Right ventricle myocardium superior (tissue), 1 donor: ENCODE measurements at places on chromosomes 6 and 20. TPM values are rescaled to one million over a fixed set of nuclear protein-coding genes. Genes with fewer than 3 reads are reported as not detected.

GRCh38 chr20:13870170-13870748 lies 85.4 kb downstream of the NDUFAF5 start:
- DNase-seq: no peak

Gene NRSN1
- not detected for total RNA-seq

DNA sequence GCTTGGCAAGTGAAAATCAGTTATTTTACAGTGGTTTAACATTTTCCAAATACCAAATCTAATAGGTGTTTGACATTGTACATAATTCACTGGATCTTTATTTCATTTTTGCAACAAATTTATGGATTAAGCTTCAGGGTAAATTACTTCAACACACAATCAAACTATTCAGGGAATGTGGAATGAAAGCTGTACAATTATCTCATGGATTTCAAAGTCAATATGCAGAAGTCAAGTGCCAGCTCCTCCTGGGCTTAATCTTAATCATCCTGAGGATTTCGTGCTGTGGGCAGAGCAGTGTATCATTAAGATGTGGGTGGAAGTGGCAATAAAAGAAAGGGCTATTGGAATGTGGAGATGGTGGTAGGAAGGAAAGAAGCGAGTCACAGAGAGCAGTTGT lies 548.8 kb downstream of the COL12A1 start:
- DNase-seq: no peak

DNA sequence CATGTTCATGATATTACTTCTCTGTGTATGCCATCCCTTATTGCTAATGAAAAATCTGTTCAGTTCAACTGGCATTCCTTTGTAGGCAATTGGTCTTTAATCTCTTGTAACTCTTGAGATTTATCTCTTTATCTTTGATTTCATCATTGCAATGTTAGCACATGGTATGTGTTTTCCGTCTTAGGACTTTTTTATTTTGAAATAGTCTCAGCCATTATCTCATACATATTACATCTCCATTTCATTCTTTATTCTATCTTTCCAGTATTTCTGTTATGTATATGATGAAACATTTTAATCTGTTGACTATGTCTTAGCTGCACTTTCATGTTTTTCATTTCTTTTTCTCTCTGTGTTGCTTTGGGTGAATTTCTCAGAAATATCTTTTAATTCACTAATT lies 58.1 kb downstream of the VSTM2L start:
- DNase-seq: no peak

DNA sequence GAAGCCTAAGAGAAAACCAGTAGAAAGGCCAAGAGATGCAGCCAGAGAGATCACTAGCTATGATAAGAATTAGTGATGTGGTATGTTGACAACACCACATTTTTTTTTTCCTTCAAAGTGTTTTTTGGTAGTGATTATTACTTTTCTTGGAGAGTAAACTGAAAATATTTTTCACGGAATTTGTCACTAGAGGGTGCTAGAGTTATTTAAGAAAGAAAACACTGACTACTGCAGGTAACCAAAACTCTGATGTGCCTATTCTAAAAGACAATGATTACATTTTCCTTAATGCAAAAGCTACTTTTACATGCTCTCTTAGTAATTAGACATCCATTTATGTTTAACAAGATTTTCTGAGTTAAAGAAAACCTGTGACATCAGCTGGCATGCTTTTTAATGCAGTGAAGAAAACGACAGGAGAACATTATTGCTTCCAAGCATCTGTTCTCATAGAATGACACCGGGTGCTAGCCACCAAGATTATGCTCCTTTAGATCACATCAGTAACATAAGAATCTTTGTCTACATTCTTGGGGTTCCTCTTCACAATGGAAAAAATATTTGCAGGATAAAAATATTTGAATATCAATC lies 28.8 kb downstream of the RWDD2A start:
- DNase-seq: no peak

Gene EEF1A2
- 1,229 TPM for total RNA-seq
